Bronchial smooth muscle cell (primary cell): ENCODE measurements at places on chromosomes 2 and 18. TPM values are rescaled to one million over a fixed set of nuclear protein-coding genes. Genes with fewer than 3 reads are reported as not detected.

The SCN2A gene
- 3.3 and 10.9 TPM in 2 replicates for total RNA-seq

The CYP27A1 gene
- 26.2 and 36.0 TPM in 2 replicates for total RNA-seq

The TSPYL6 gene
- total RNA-seq = not detected in 2 replicates

The CYTIP gene
- 0.16 TPM in 1 of 2 replicates, not detected in the other for total RNA-seq

The CKAP2L gene
- 0.17 and 1.3 TPM in 2 replicates for total RNA-seq

The FNDC4 gene
- 15.2 and 19.4 TPM in 2 replicates for total RNA-seq

The MARCHF4 gene
- under 0.01 and 0.32 TPM in 2 replicates for total RNA-seq

The LHCGR gene
- total RNA-seq = not detected in 2 replicates

The C18orf54 gene
- 1.6 and 1.9 TPM in 2 replicates for total RNA-seq

The DOK6 gene
- total RNA-seq = 3.2 and 9.0 TPM in 2 replicates

The PROKR1 gene
- not detected in 2 replicates for total RNA-seq

The UGT1A3 gene
- not detected in 2 replicates for total RNA-seq

The LYG2 gene
- not detected in 2 replicates for total RNA-seq

The DCDC2C gene
- not detected in 2 replicates for total RNA-seq

The EHD3 gene
- 12.8 and 16.9 TPM in 2 replicates for total RNA-seq

The TWIST2 gene
- 73.3 and 77.3 TPM in 2 replicates for total RNA-seq

The KLF7 gene
- 5.3 and 8.7 TPM in 2 replicates for total RNA-seq

The LAMA3 gene
- 4.9 and 11.2 TPM in 2 replicates for total RNA-seq

The ESPNL gene
- total RNA-seq = 0.60 and 2.7 TPM in 2 replicates

The EMILIN1 gene
- 257 and 364 TPM in 2 replicates for total RNA-seq

The PGAP1 gene
- total RNA-seq = 4.4 and 5.7 TPM in 2 replicates

The GRHL1 gene
- 0.16 and 0.52 TPM in 2 replicates for total RNA-seq

The SIX2 gene
- total RNA-seq = not detected in 2 replicates

The STARD6 gene
- 0.17 and 0.32 TPM in 2 replicates for total RNA-seq

The CFAP53 gene
- 0.47 and 0.77 TPM in 2 replicates for total RNA-seq

The ACVR1 gene
- 20.8 and 23.3 TPM in 2 replicates for total RNA-seq

The HNMT gene
- 1.5 and 10.9 TPM in 2 replicates for total RNA-seq

The RRM2 gene
- 1.9 and 3.2 TPM in 2 replicates for total RNA-seq
